ENCODE measurements at places on chromosomes 4 and X.

DNA sequence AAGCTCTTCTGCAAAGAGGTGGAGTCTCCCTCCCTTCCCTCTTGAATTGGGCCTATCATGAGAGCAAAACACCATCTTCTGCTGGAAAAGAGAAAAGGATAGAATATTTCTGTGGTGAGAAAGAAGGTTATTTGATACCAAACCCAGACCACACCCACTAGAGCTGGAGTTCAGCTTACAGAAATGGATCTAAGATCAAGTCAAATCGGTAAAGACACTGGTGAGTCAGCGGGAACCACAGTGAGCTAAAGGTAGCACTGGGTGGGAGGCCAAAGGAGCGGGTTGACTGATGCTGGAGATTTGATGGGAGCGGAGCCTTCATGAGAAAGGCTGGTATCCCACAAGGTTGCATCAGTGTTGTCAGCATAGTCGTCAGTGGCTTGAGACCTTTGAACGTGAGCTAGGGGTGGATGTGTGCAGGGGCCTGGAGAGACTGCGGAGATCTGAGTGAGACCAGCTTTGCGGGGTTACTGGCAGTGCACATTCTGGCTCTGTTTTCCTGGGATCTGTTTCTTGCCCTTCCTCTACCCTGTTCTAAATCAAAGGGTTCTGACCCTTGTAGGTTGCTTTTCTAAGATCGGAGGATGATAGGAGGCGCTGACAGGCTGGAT is 106.4 kb upstream of the SCOC start:
- no peak for DNase-seq

DNA sequence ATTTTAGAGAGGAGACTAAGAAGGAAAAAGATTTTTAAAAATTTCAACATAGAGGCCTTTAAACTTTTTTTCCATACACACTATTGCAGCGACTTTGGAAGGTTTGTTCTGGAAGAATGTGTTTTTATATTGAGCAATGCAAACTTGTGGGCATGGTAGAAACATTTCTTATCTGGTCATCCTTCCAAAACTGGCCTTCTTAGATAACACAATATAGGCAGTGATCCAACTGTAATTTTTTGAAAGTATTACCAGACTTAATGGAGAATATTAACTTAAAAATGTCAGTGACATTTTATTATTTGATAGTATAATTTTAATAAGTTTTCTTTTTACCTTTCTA is 25.6 kb downstream of the FHDC1 start:
- no peak for DNase-seq

- no peak for DNase-seq
These were observed 7.6 kb downstream of the ARSJ start for GRCh38 chr4:113971706-113972360.

- DNase-seq = no peak
These were observed 22.3 kb downstream of the MORF4L2 start for GRCh38 chrX:103663981-103664762.

DNA sequence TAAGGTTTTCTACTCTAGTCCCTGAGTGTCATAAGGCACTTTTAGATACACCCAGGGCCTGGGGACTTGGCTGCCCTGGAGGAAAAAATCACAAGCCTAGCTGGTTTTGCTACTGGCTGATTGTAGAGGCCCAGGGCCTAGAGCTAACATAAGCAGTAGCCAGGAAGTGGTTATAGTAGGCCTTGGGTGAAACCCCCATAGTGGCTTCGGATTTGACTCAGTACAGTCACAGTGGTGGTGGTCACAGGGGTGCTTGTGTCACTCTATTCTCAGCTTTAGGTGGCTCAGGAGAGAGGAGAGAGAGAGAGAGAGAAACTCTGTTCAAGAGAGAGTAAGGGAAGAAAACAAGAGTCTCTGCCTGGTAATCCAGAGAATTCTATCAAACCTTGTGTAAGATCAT is 194.5 kb upstream of the EDA2R start:
- DNase-seq = no peak

DNA sequence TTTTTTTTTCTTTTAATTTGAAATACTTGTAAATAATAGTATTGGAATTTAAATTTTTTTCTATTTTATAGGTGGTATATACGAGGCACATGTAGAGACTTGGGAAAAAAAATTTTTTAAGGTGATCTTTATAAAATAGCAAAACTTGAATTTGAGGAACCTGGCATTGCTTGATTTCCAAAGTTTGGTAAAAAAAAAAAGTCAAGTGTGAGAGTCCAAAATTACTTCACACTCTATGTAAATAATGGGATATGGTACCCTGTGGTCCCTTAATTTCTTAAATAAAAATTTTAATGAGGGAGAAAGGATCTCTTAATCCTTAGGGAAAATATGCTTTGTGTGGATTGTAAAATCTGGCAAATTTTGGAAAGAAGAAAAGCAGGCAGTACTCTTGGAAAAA is 19.0 kb downstream of the SPRY1 start:
- no peak for DNase-seq

GRCh38 chrX:19646282-19646681 is 131.0 kb upstream of the MAP3K15 start:
- DNase-seq = no peak

- peak; percentile 38 for DNase-seq
These were observed 74.3 kb upstream of the IGFBP7 start for GRCh38 chr4:57184378-57185029.

- DNase-seq = no peak
These were observed 162.6 kb downstream of the MAB21L2 start for GRCh38 chr4:150744570-150744969.

DNA sequence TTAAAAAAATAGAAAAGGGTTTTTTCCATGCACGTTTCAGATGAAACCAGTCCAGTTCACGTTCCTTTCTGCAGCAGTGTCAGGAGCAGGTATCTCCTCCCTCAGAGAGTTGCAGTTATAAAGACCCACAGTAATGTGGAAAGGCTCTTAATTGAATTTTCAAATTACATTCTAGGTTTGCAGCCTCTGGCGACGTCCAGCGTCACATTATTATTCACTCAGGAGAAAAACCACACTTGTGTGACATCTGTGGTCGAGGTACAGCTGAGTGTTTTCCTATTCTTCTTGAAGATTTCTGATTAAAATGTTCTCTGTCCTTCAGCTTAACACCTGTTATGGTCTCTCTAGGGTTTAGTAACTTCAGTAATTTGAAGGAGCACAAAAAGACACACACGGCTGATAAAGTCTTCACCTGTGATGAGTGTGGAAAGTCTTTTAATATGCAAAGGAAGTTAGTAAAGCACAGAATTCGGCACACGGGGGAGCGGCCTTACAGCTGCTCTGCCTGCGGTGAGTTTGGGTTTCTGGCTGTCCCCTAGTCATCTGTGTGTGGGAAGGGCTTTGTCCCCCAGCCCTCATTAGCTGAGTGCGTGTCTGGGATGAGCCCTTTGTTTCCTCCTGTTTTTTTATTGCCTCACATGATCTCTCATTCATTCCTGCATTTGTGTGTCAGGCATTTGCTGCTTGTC is 25.6 kb downstream of the ZBTB49 start:
- DNase-seq = no peak

DNA sequence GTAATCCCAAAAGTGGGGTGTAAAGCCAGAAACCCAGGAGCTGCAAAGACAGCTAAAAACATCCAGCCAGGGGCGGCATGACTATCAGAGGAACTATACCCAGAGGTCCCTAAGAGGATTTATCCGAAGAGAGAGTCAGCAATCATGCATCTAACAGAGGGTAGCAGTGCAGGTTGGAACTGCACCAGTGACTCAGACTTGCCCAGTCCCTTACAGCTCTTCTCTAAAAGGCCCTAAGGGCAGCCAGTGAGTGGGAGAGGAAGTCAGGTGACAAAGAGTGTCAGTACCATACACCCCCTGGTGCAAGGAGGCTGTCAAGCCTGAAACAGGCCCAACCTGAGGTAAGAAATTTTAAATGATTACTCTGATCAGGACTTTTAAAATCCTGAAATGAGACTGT is 88.1 kb downstream of the CAMK2D start:
- no peak for DNase-seq

DNA sequence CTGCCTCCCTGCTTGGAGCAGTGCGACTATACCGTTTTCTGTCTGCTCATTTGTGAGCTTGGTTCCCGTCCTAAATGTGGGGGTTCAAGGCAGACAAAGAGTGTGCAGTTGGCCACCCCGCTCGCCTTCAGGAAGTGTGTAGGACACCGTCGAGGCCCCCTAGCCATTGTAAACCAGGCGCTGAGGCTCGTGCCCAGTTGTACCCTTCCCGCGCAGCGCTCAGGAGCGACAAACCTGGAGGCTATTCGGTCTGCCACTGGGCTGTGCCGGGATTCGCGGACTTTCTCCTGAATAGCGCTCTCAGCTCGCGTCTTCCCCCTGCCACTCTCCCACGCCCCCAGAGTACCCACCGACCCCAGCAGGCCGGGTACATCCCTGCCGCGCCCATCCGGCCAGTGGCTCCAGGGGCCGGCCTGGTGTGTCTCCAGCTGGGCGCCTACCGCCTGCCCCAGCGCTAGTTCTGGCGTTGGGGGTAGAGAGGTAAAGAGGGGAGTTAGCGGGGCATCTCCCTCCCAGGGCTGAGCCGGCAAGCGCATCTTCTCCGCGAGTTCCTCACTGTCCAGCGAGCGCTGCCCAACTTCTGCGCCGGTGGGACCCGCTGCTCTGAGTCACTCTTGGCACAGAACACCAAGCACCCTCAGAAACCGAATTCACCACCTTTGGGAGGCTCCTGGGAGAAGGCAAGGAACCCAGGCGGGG is 880 bp upstream of the LONRF3 start:
- DNase-seq = no peak

DNA sequence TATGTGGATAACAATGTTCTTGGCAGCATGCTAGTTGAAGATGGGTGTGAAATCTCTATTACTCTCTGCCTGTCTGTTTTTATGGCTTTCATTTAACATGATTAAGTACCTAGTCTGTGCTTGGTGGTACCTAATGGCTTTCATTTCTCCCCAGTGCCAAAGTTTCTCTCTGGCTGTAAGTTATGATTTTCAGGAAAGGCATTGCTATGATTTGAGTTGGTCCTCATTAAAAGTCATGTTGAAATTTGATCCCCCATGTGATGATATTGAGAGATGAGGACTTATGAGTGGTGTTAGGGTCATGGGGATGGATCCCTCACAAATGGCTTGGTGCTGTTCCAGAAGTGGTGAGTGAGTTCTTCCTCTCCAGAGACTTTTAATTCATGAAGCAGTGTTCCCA is 162.4 kb upstream of the IL15 start:
- no peak for DNase-seq

- DNase-seq = no peak
These were observed 39.1 kb downstream of the TMEM164 start for GRCh38 chrX:110041980-110042379.

DNA sequence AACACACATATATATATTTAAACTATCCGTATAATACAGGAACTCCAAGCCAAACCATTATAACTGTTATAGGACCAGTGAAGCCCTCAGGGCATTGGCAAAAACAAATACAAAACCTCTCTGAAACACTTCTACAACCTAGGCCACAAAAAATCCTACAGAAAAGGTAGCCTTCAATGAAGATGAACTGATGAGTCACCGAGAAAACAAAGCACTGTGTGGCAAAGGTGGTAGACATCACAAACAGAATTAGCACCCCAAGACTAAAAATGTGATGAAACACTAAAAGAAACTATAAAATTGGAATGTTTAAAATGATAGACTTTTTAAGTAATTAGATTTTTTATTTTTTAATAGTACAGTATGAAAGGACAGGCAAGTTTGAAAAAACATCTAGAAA is 5.5 kb upstream of the HSPA4L start:
- DNase-seq = no peak

DNA sequence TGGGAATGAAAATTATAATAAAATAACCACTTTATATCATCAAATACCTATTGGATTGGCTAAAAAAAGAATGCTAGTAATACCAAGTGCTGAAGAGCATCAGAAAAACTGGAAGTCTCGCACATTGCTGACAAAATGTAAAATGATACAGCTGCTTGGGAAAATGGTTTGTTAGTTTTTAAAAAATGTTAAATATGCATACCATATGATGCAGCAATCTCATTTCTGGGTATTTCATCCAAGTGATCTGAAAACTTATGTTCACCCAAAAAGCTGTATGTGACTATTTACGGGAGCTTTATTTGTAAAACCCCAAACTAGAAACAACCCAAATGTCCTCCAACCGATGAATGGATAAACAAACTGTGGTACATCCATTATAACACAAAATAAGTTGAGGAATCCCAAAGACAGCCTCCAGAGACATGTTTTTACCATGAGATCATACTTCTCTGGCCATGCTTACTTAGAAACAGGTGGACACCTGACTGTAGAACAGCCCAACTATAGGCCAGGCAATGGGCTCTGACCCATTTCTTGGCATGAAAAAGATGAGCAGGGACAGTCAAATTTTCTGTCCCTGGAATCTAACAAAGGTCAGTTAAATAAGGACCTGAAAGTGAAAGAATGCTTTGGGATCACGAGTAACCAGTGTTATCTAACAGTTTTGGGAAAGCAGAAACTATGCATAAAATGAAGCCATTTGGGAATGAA is 47.5 kb upstream of the FAM120C start:
- no peak for DNase-seq

DNA sequence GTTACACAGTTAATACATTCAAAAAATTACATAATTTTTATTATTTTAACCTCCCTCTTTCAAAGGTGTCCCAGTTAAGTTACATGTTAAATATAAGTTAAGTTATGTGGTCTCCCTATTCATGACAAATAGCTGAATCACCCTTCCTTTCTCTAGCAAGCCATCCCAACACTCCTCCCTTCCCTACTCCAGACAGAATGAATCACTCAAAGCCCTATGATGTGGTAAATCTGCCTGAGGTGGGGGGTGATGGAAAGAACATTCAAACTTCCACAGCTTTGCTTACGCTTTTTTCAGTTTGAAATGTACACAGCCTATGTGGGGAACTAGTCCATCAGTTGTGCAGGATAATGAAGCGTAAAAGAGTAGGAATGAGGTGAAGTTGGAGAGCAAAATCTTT is 90.2 kb downstream of the CXCL13 start:
- DNase-seq = no peak

DNA sequence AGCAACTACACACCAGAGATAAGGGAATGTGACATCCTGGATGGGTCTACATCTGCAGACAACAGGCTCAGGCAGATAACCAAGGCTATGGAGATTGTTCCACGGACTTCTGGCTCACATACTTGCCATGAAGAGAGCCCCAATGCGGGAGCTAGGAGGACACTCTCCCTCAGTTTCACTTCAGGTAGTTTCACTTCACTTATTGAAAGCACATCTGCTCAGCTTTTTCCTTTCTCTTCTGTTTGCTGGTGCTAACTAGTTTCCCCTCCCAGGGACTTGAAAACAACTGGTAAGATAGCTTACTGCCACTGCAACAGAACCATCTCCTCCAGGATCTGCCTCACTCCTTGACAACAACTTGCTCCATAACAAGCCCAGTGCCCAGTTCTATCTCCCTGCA is 1.4 kb upstream of the CT47C1 start:
- no peak for DNase-seq

DNA sequence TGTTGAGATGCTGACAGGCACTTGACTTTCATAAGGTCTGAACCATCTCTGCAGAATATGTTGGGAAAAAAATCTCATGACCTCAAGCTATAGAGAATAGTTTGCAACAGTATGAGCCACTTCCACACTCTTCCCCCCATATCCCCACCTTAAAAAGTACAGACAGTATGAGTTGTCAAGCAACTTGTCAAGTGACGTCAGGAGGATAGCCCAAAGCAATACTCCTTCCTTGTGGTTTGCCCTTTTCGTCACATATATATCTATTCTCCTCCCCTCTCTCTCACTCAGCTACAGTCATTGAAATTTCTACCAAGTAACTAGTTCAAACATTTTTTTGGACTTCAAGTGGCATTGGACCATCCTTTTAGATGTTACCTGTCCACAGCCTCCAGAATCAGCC is 67.7 kb downstream of the MCF2 start:
- DNase-seq = no peak

GRCh38 chr4:98620087-98620784 is 38.2 kb downstream of the TSPAN5 start:
- no peak for DNase-seq
